ENCODE measurements at places on chromosomes 5 and 9. TPM values are rescaled to one million over a fixed set of nuclear protein-coding genes. Genes with fewer than 3 reads are reported as not detected.

Gene INIP
- total RNA-seq: 17.2 TPM

Gene ZNF79
- 4.9 TPM for total RNA-seq

Gene FAM169A
- total RNA-seq: 7.0 TPM

Gene ZCCHC9
- 32.2 TPM for total RNA-seq

Gene SCGB3A2
- not detected for total RNA-seq

Gene SLC34A1
- total RNA-seq: not detected

Gene BHMT2
- total RNA-seq: not detected

Gene C9orf50
- not detected for total RNA-seq

Gene LPAR1
- 23.3 TPM for total RNA-seq

Gene MEGF10
- total RNA-seq: not detected

Gene ARL14EPL
- total RNA-seq: 0.43 TPM

Gene EDIL3
- total RNA-seq: 0.14 TPM

Gene RCL1
- 47.8 TPM for total RNA-seq

Gene BARHL1
- total RNA-seq: not detected

Gene MORN5
- total RNA-seq: not detected

Gene TLR4
- total RNA-seq: 0.15 TPM

Gene GABRA1
- not detected for total RNA-seq

Gene GPX3
- 19.0 TPM for total RNA-seq

Gene OR1Q1
- total RNA-seq: not detected

Gene ELOVL7
- 12.1 TPM for total RNA-seq

Gene CDH9
- not detected for total RNA-seq

Gene MSMP
- total RNA-seq: not detected

Gene EIF4E1B
- total RNA-seq: not detected

Gene PCDHA7
- total RNA-seq: 0.05 TPM

Gene TRPM6
- total RNA-seq: 2.5 TPM

Gene PTGS1
- total RNA-seq: 1.5 TPM

Gene BASP1
- 240 TPM for total RNA-seq

Gene DAP
- 61.4 TPM for total RNA-seq

Gene ZNF454
- total RNA-seq: not detected

Gene SLIT3
- total RNA-seq: 16.4 TPM

Gene PFN3
- total RNA-seq: not detected

Gene MED7
- total RNA-seq: 16.8 TPM

Gene SOHLH1
- 0.12 TPM for total RNA-seq

Gene ABO
- total RNA-seq: not detected

Gene VLDLR
- 23.6 TPM for total RNA-seq

Gene FAT2
- 0.01 TPM for total RNA-seq

Gene ZNF366
- not detected for total RNA-seq

Gene PIK3R1
- 6.8 TPM for total RNA-seq

Gene HTR4
- not detected for total RNA-seq
